ENCODE measurements at places on chromosomes 6 and 20.

GRCh38 chr20:46928580-46929132 lies 34.0 kb downstream of the EYA2 start:
- no peak for DNase-seq

- DNase-seq, result no peak
Observed at GRCh38 chr20:49510562-49511122, 28.2 kb upstream of the KCNB1 start.

- DNase-seq, result no peak
Observed at GRCh38 chr6:16224409-16224808, 14.0 kb upstream of the GMPR start.

DNA sequence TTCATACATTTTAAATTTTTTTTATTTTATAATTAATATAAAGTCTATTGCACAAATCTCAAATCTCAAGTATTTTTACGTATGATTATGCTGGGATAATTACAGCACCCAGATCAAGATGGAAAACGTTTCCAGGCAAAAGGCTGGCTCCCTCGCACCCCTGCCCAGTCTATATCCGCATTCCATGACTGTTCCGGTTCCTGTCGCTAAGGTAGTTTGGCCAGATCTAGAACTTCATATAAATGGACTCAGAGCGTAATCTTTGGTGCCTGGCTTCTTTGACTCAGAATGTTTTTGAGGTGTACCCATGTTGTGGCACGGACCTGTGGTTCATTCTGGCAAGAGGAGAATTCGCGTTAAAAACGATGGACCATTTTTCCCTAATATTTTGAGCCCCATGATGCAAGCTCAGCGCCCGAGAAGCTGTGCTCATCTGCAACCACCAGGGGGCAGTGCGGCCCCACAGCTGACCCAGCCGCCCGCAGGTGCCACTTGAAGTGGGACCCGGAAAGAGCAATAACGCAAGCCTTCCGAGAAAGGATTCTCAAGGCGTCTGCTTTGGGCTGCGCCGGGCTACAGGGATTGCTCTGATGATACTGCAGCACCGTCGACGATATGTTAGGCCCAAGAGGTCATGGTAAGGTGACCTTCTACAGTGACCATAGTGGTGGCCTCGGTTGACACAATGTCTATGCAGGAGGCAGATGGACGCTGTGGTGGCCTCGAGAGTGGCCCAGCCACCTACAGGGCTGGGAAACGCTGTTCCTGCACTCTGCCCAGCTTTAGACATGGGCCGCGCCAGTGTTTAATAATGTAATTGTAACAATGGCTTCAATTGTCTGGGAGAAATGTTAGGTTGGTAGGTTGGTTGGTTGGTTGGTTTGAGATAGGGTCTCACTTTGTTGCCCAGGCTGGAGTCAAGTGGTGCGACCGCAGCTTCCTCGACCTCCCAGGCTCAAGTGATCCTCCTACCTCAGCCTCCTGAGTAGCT lies 160.1 kb downstream of the ZMYND8 start:
- DNase-seq, result peak; percentile 78

GRCh38 chr6:140437619-140438345 lies 1063.3 kb upstream of the CITED2 start:
- DNase-seq, result no peak

- no peak for DNase-seq
Observed at GRCh38 chr6:147909640-147910039, 401.1 kb downstream of the SAMD5 start.

- DNase-seq, result no peak
Observed at GRCh38 chr6:119148825-119149525, 70.5 kb upstream of the FAM184A start.

GRCh38 chr6:107539409-107539808 lies 49.5 kb downstream of the SOBP start:
- no peak for DNase-seq

Measured in T-helper 2 cell (primary cell).